GM12891 (cell line): ENCODE measurements at places on chromosomes 3 and 15.
A peak's percentile ranks its signal among the peaks of the same experiment; 100 is the strongest.

- no peak for DNase-seq
Measured at GRCh38 chr15:59349680-59350420, 22.8 kb downstream of the MYO1E start.

DNA sequence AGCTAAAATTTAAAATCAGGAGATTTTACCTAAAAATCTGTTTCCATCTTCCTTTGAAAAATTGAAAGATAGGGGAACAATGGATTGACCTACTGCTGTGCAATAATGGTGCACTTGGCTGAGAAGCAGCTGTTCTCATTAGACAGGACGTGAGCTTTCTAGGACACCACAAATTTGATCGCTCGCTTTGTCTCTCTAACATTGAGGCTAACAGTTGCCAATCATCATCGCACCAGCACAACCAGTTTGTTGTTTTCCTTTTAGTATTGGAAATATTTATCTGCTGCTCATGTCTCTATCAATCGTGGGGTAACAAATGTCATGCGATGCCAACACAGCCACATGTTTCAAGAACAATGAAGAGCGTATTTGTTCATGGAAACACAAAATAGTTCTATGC, 228.8 kb upstream of the P2RY1 start:
- no peak for DNase-seq

GRCh38 chr3:169512991-169513390, 150.5 kb downstream of the MECOM start:
- DNase-seq: no peak

DNA sequence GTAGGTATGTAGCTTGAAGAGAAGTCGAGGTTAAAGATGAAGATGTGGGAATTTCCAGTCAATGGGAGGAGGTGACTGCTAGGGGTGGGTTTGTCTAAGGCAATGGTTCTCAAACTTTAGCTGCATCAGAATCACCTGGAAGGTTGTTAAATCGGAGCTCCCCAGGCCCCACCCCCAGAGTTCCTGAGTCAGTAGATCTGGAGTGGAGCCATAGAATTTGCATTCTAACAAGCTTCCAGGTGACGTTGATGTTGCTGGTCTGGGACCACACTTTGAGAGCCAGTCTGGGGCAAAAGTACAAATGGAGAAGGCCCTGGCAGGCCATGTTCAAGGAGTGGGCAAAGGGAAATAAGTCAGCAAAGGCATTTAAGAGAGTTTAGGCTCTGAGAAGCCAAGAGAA, 69.1 kb downstream of the CMTM8 start:
- DNase-seq: no peak

DNA sequence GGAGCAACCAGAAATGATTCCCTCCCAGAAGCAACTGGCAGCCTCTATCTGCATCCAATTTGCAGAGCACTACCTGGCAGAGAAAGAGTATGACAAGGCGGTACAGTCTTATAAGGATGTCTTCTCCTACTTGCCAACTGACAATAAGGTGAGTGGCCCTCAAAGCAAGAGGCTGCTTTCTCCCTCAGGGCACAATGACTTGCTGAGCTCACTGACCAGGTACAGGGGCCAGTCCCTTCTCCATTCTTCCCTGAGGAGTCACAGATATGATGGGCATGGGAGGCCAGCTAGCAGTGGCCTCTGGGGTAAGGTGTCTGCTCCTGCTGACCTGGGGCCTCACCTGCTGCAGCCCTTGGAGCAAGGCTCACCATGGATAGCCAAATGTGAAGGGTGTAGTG, 20.3 kb downstream of the CSRNP1 start:
- no peak for DNase-seq

DNA sequence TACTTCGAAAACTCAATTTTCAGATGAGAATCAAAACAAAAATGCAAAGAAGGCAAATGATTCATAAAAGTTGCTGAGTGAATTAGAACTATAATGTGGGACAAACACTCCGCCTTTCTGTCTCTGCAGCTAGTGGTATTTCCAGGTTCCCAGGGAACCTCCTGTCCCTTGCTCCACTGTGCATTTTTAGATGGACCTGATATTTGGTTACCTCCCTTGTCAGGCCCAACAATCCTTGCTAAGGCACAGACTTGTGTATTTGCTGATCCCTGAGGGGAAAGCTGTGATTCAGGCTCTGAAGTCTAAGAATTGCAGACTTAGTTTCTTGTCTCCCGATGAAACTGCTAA, 162.7 kb downstream of the LPP start:
- no peak for DNase-seq

- no peak for DNase-seq
Measured at GRCh38 chr15:71511796-71512681, 298.3 kb upstream of the NR2E3 start.

- DNase-seq: no peak
Measured at GRCh38 chr15:47434596-47434995, 282.7 kb upstream of the SEMA6D start.

GRCh38 chr15:74489518-74490338, 28.8 kb upstream of the UBL7 start:
- DNase-seq: peak; percentile 55

GRCh38 chr3:113231391-113231790, 20.0 kb downstream of the BOC start:
- no peak for DNase-seq

GRCh38 chr15:37137221-37137620, 36.9 kb upstream of the MEIS2 start:
- no peak for DNase-seq

DNA sequence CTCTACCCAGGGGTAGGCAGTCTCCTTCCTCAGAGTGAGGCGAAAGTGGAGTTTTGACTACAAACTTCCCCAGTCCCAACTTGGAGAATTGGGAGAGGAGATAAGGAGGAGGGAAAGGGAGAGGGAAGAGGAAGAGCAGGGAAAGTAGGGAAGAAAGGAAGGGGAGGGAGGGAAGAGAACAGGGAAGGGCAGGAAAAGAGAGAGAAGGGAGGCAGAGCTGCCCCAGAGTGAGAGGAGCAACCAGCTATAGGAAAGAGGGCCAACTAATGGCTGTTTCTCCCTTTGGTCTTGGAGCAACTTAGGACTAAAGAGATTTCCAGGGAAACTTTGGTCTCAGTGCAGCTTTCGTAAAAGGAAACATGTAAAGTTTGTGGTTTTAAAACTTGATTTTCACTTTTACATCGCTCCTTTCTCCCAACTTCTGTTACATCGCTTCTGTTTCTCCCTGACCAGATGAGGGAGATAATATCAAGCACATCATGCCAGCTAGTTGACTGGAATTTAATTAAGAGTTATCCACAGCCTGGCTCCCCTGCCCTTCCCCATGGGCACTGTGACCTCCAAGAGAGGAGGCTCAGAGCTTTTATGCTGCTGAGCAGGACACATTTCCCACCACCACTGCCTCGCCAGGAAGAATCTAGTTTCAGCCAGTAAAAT, 1.4 kb downstream of the CA12 start:
- no peak for DNase-seq

DNA sequence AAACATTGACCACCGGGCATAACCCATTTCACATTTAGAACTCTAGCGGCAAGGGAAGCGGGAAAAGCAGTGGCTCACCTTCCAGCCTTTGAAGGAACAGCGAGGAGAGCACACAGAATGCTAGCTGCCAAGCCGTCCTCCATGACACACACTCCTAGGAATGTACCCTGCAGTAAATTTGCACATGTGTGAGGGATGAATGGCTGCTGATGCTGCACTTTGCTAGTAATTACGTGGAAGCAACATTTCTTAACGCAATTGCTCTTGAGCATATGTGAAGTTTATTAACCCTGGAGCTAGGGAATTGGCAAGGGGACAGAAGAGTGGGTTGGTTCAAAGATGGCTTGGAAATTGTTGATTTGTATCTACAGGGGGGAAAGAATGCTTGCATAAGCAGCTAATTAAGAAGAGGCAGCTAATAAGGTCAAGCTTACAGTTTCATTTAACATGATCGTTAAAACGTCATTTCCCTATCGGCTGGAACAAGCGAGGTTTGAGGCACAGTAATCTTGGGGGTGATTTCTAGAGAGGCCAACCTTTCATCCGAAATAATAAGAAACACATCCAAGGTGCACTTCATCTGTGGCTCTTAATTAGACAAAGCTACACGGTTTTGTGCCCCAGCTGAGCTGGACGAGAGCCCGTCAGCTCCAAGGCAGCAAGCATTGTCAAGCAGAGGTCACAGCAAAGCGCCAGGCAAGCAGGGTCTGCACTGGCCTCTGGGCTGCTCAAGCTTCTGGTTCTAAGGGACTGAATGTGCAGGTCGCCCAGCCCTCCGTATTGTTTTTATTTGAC, 123.4 kb downstream of the CHSY1 start:
- no peak for DNase-seq

DNA sequence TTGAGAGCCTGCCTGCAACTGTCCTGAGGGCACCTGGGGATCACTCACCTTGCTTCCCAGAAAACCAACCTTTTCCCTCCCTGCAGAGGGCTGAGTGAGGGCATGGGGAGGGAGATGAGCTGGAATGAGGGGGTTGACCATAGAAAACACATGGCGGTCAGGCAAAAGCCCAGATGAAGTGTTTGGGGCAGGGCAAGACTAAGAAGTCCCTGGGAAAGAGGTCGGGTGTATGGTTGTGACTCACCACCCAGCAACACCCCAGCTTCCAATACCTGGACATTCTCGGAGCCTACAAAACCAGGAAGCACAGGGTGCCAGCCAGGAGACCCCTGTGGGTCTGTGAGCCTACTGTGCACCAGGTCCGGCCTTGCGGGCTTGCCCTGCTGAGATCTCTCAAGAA, 95.3 kb upstream of the ATP2B2 start:
- no peak for DNase-seq

- no peak for DNase-seq
Measured at GRCh38 chr3:101847328-101847727, 2.0 kb upstream of the NFKBIZ start.

DNA sequence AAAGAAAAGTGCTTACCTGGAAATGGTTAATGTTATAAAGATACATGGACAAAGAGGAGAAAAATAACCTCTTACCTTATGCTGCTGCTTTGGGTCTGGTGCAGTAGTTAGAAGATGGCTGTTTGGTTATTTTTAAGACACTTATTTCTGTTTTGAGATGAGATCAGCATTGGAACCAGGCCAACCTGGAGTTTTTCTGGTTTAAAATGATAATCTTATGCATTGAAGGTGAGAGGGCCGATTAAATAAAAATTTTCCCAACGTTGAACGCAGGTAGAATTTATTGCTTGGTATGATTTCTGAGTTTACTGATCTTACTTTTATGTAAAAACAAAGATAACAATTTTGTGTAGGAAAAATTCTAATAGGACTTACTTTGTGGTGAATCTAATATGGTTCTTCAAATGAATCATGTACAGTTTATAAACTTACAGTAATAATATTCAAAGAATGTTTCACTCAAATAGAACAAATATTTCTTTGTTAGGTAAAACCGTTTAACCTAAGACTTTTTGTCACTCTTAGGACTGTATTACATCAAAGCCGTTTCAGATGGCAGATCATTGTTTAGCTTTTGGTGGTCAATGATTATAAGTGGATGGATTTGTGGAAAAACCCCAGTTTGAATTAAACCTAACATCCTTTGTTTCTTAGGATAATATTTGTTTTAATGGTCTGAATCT, 14.9 kb downstream of the UBE2E2 start:
- no peak for DNase-seq

GRCh38 chr15:55740981-55741832, 1.7 kb downstream of the PRTG start:
- DNase-seq: no peak

GRCh38 chr3:135368316-135368715, 573.3 kb downstream of the EPHB1 start:
- no peak for DNase-seq
